Activated CD4-positive, alpha-beta T cell treated with anti-CD3 and anti-CD28 coated beads for 36 hours (primary cell): ENCODE measurements at places on chromosomes 13 and 19. TPM values are rescaled to one million over a fixed set of nuclear protein-coding genes. Genes with fewer than 3 reads are reported as not detected.

SPRED3 gene
- total RNA-seq, result 3.0 TPM

KIR2DL4 gene
- total RNA-seq, result not detected

SPATA13 gene
- 51.5 TPM for total RNA-seq

WDR87 gene
- total RNA-seq, result not detected

CYP2A6 gene
- total RNA-seq, result not detected

MEDAG gene
- total RNA-seq, result not detected

PTGER1 gene
- total RNA-seq, result 0.25 TPM

SIGLEC8 gene
- total RNA-seq, result not detected

SIAH3 gene
- total RNA-seq, result 0.19 TPM

ZNF749 gene
- 17.9 TPM for total RNA-seq

PALM gene
- total RNA-seq, result 0.18 TPM

ZNF534 gene
- 0.09 TPM for total RNA-seq

LCP1 gene
- 1,089 TPM for total RNA-seq

CTXN1 gene
- total RNA-seq, result 0.82 TPM

PROSER3 gene
- 62.8 TPM for total RNA-seq

RNF17 gene
- total RNA-seq, result 0.47 TPM

TNNI3 gene
- 0.32 TPM for total RNA-seq

FCGBP gene
- 4.9 TPM for total RNA-seq

AP2A1 gene
- 79.4 TPM for total RNA-seq

TMEM143 gene
- total RNA-seq, result 18.9 TPM

ACTMAP gene
- total RNA-seq, result 18.0 TPM

IGFL3 gene
- not detected for total RNA-seq

FOSB gene
- total RNA-seq, result 7.3 TPM

VSTM2B gene
- total RNA-seq, result not detected

FPR2 gene
- not detected for total RNA-seq

KLK11 gene
- not detected for total RNA-seq

ITGBL1 gene
- not detected for total RNA-seq

ZNF793 gene
- 4.7 TPM for total RNA-seq

ZNF541 gene
- total RNA-seq, result 0.14 TPM

ADM5 gene
- total RNA-seq, result 4.4 TPM

KEAP1 gene
- 58.7 TPM for total RNA-seq
